ENCODE measurements at places on chromosomes 11 and 22.

DNA sequence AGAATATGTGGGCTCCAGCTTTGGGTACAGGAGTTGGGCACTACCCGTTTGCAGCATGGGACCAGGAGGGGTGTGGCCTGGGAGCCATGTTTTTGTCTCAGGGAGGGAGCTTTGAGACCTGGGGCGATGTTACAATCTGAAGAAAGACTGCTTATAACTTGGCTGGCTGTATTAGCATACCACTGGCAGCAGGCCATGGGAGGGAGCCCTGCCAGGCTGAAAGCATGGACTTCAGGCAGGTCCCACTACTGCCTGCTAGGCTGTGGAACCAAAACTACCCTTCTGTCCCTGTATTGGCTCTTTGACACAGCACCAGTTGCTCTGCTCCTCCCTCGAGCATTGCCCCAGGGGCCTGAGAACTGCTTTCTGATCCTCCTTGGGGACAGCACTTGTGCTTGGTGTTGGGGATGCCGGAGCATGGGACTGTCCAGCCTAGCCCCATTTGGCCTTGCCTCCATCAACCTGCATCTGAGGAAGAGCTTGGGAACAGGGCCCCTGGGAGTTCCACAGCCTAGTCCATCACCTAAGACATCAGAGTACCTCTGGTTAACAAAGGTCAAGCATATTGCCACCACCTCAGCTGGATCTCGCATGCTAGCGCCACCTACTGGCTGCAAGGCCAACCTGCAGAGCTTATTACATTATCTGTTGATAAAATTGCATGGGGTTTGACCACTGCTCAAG, 217.4 kb downstream of the SBF2 start:
- DNase-seq = peak; percentile 4

DNA sequence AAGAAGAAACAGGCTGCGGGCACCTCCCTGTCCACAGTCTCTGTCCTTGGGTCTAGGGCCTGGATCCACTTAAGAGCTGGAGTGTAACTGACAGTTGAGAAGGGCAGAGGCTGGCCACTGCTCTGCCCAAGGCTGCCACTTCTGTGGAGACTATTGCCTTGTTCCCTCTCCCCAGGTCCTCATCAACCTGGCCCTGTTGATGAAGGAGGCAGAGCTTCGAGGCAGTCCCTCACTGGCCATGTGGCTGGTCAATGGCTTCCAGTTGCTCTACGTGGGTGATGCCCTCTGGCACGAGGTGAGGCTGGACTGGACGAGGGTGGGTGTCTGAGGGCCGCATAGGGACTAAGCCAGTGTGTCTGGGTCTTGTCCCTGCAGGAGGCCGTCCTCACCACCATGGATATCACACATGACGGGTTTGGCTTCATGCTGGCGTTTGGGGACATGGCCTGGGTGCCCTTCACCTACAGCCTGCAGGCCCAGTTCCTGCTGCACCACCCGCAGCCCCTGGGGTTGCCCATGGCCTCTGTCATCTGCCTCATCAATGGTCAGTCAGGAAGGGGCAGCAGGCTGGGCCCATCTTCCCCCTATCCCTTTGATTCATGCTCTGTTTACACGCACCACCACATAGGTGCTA, 2.8 kb downstream of the ZNHIT2 start:
- DNase-seq = no peak

GRCh38 chr11:58024601-58025091, 965 bp downstream of the OR9Q1 start:
- no peak for DNase-seq

- peak; percentile 22 for DNase-seq
Observed at GRCh38 chr11:130055617-130056016, 14.1 kb upstream of the APLP2 start.

DNA sequence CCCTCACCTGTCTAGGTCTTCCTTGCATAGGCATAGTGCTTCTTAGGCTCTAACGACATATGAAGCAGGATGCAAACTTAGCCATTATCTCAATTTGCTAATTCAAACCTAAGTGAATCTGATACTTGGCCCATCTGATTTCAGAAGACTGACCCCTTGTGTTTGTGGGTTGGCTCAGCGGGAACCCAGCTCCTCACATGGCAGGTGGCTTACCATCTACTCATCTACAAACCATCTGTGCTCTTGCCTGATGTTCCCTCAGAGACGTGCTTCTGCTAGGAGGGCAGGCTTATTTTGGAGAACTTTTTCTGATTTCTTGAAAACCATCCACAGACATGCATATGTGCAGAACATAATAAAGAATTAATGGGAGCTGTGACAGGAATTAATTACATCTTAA, 15.2 kb downstream of the ELMOD1 start:
- no peak for DNase-seq

DNA sequence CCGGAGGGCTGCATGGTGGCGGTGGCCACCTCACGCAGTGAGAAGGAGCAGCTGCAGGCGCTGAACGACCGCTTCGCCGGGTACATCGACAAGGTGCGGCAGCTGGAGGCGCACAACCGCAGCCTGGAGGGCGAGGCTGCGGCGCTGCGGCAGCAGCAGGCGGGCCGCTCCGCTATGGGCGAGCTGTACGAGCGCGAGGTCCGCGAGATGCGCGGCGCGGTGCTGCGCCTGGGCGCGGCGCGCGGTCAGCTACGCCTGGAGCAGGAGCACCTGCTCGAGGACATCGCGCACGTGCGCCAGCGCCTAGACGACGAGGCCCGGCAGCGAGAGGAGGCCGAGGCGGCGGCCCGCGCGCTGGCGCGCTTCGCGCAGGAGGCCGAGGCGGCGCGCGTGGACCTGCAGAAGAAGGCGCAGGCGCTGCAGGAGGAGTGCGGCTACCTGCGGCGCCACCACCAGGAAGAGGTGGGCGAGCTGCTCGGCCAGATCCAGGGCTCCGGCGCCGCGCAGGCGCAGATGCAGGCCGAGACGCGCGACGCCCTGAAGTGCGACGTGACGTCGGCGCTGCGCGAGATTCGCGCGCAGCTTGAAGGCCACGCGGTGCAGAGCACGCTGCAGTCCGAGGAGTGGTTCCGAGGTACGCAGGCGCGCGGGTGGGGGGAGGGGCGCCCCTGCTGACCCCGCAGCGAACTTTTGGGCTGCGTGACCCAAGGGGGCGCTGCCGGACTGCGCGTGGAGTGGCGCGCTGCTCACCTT, 670 bp downstream of the NEFH start:
- peak; percentile 51 for DNase-seq

DNA sequence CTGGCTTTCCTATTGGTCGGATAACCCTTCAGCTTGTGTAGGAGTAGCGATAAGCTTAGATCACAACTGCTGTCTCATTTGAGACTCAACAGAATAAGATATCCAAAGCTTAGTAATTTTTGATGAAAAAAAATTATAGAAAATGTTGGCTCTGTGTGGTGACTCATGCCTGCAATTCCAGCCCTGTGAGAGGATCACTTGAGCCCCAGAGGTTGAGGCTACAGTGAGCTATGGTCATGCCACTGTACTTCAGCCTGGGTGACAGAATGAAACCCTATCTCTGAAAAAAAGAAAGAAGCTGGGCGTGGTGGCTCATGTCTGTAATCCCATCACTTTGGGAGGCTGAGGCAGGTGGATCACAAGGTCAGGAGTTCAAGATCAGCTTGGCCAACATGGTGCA, 55.6 kb upstream of the RRM1 start:
- no peak for DNase-seq

- DNase-seq = peak; percentile 77
Observed at GRCh38 chr22:50148991-50149721, 21.4 kb upstream of the PANX2 start.

GRCh38 chr11:115663790-115664189, 159.6 kb upstream of the CADM1 start:
- no peak for DNase-seq

GRCh38 chr22:25053153-25053805, 100.8 kb downstream of the KIAA1671 start:
- DNase-seq = no peak

DNA sequence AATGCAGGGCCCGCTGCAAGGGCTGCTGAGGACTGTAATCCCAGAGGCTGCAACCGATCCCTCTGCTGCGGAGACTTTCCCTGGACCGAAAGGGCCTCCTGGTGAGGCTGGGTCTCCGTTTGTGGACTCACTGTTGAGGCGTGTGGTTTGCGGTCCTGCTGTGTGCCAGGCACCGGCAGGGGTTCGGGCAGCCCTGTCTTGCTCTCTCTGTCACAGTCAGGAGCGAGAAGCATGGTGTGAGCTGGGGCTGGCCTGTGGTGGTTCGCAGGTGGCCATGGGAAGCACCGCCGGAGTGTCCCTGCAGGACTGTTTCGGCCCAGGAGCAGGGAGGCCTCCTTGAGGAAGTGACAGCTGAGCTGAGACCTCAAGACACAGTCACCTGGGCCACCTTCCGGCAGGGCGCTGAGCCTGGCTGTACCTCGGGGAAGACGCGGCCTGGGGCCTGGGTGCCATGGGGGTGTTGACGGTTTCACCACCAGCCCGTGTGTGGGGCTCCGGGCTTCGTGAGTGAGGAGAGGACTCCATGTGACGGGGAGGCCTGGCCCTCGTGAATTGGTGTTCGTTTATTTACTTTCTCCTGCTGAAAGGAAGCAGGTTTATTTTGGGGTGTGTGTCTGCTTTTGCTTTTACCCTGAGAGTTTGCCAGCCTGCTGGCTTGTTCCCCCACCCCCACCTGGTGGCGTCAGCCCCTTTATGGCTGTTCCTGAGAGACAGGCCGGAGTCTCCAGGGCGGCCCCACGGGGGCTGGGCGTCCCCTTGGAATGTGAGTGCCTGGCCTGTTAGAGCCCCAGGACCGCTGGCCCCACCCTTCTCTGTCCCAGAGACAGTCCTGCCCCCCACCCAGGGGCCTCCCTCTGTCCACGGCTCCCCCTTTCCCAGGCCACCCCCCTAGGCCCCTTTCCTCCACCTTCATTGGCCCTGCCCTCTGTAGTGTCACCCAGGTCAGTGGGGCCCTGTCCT, 122.5 kb downstream of the KCNQ1OT1 start:
- no peak for DNase-seq

GRCh38 chr11:1573903-1574237, 1.8 kb upstream of the DUSP8 start:
- DNase-seq = no peak

GRCh38 chr22:44098021-44098739, 74.1 kb downstream of the PARVB start:
- no peak for DNase-seq

GRCh38 chr11:1228101-1228821, 5.4 kb downstream of the MUC5B start:
- no peak for DNase-seq

DNA sequence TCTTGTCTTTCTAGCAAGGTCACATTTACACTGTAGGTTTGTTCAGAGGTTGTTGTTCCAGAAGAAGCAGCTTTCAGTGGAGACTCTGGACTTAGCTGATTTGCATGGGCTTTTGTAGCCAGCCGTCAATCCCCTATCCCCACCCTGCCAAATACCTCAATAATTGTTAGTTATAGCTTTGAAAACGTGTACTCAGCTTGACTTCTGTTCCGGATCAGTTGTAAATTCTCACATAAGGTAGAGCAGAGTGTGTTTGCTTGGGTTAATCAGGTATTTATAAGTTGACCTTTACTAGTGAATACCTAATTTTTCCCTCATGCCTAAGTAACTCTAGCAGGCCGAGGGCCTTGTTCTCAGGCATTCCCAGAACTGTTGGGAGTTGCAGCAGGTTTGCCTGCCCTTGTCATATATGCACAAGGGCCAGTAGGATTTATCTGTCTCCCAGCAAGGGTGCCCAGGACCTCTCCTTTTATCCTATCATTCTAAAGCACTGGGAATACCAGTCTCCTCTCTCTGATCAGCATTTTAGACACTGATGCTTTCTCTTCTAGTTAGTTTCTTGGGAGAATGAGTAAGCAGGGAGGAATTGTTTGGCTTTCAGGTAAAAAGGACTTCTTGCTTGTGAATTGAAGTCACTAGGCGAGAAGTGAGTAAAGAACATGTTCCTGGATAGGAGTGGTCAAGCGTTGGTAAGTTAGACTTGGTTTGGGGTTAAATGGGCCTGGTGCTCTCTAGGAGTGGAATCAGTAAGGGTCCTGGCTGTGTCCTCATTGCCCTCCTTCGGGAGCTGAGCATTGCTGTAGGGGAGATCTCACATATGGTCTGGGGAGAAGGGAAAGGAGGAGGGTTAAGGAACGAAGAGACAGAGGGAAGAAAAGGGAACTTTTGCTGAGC, 22.1 kb downstream of the STIM1 start:
- no peak for DNase-seq

- DNase-seq = no peak
Observed at GRCh38 chr22:40578171-40578570, 58.3 kb downstream of the MRTFA start.

DNA sequence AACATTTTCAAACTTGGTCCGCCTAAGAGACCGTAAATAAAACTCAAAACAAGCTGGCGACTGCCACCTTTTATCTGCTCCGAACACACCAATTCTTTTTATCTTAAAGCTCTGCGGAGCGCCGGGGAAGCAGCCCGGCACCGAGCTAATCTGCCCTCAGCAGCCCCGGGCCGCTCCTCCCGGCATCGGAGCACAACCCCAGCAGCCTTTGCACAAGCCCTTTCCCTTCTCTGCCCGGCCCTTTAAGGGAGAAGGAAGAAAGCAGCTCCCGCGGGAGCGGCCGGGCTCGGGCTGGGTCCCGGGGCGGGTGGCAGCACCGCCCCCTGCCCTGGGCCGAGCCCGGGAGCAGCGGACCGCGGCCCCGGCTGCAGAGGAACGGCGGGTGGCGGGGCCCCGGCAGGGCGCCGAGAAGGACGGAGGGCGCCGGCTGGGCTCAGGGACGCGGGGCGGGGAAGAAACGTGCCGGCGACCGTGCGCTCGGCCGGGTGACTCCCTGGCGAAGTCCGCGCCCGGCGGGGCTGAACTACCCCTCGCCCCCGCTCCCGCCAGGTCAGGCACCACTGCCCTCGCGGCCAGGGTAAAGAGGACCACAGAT, 133.6 kb upstream of the C11orf58 start:
- DNase-seq = no peak

DNA sequence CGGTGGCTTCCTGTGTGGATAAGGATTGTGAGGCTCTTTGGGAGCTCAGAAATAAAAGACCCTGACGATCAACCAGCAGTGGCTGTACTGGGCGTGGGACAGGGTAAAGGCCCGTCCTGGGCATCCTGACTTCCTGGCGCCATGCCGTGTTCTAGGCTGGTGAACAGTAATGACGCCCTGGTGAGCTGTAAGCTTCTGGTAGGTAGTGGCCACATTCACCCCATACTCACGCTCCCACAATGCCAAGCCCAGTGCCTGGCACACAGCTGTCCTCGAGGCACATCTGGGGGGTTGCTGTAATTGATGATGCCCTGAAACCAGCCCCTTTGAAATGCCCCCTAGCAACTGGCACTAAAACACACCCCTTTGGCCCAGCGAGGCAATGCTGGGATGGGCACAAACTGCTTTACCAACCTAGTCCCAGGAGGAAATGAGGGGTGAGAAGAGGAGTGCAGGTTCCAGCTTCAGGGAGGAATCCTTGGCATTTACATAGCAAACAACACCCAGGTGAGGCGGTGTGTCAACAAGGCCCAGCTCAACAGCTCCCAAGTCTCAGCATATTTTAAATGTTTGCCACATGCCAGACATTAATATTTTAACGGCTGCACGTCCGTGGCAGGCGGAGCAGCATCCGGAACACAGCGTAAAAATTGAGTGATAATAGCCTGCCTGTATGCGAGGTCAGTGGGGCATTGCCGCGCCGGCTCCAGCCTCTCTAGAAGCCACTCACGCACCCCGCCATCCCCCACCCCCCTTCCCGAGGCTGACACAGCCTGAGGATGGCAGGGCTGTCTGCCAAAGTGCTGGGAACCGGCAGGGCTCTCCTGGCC, 79.3 kb downstream of the DSCAML1 start:
- DNase-seq = no peak

GRCh38 chr11:62856333-62856895, 17.0 kb upstream of the WDR74 start:
- no peak for DNase-seq

- DNase-seq = no peak
Observed at GRCh38 chr22:41700108-41700364, 733 bp downstream of the MEI1 start.
